ENCODE measurements at places on chromosomes 6 and 20.
A peak's percentile ranks its signal among the peaks of the same experiment; 100 is the strongest.

DNA sequence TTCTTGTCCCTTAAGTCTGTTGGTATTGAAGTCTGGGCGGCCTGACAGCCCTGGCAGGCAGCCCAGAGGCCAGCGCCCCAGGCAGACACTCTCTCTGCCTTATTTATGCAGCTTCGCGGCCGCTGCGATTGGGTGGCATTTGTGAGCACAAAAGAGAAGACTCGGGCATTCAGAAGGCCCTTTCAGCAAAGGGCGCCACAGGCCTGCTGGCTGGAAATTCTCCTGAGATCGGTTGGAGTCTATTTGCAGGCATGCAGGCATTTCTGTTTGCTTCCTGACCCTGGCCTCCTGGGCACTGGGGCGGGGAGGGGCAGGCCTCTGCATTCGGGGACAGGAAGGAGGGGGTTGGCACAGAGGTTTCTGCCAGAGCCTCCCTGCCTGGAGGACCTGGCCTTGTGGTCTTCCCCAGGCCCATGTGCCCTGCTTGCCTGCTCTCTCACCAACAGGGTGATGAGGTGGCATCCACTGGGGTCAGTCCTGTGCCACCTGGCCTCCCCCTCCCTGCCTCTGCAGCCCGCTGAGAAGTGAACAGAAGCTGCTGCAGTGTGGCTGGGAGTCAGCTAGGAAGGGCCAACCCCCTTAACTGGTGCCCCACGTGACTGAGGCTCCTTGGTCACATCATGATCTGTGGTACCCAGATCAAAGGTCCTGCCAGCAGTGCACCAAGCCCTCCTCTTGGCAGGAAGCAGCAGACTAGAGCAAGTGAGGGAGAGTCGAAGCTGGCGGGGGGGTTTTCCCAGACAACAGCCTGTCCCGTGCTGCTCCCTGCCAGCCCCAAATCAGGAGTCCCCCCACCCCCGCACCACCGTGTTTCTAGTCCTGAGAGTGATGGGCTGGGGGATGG, 16.6 kb upstream of the CCDC167 start:
- peak; percentile 73 for DNase-seq

DNA sequence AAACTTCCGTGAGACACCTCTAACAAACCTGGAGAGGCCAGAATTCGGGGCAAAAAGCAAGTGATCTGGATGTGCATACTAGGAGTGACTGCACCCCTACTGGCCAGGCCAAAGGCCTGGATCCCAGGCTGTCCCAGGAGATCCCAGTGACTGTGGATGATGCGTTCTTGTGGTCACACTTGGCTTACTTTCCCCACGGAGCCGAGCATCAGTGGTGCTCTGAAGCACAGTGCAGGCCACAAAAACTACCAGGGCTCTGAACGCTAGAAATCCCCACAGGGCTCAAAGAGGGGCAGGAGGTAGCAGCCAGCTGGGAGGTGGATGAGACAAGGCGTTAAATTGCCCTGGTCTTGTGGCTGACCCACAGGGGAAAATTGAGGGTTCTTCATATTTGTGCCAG, 7.1 kb downstream of the TRIM26 start:
- no peak for DNase-seq

DNA sequence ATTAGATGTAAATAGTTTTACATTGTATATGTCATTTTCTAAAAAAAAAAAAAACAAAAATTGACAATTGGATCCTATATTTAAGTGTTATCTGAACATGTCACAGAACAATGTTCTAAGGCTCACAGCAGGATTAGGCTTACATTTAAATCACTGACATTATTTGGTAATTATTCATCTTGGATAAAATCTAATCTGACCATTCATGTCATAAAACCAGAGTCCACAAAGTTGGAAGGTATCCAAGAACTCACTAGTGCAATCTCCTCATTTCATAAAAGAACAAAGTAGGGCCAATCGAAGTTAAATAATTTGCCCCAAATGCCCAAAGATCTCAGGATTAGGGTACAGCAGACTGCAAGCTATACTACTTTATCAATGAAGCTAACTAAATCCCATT, 73.0 kb downstream of the PDSS2 start:
- no peak for DNase-seq

DNA sequence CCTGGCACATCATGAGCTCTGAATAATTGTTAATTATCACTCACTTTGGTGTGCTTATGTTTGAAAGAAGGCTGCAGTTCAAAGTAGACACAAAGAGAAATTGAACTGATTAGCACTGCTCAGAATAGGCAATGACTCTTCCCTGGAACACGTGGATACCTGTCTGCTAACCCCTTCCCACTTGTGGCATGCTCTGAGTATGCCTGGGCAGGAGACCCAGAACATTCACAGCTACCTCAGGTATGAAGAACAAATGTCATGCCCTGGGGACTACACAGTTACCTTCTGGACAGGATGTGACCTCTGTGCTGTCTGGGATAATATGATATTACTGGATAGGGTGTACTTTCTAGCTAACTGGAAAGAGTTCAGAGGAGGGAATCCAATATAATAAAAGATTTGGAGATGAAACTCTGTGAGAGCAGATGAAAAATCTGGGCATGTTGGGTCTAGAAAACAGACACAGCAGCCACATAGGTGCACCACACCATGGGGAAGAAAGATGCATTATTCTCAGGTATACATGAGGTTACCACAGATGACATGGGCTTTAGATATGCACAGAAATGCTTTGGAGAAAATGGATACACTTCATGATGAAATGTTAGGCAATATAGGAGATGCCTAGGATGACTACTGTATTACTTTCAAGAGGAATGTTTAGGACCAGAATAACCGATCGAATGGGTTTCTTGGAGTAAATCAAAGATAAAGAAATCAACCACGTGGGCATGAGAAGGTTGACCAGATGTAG, 324.2 kb upstream of the PREP start:
- DNase-seq, result no peak

DNA sequence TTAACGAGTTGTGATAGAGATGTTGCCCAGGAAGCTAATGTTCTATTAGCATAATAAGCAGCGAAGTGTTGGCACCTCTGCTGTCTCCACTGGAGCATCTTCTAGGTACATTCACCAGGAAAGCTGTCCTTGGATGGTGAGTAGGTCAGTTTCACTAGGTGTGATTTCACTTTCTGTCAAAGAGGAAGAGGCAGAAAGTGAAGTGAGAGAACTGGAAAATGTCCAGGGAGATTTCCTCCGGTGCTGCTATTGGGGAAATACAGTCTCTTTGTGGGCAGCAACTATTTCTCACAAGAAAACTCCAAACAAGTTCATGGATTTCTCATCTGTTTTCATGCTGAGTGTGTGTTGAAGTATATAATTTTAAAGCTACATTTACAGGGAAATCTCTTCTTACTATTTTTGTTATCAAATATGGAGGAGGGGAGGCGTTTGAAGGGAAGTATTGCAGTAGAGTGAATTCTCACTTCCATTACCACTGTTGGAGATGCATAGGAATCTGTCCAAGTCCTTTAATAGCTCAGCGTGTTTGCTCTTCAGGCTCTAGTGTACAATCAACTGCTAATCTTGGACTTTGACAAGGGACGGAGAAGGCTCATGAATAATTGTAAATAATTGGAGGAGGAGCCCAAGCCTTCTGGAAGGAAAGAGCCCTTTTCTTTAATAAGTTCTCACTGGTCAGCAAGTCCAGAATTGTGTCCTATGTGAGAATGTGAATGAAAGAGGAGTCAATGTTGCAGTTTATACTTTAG, 16.1 kb upstream of the TSBP1 start:
- no peak for DNase-seq

DNA sequence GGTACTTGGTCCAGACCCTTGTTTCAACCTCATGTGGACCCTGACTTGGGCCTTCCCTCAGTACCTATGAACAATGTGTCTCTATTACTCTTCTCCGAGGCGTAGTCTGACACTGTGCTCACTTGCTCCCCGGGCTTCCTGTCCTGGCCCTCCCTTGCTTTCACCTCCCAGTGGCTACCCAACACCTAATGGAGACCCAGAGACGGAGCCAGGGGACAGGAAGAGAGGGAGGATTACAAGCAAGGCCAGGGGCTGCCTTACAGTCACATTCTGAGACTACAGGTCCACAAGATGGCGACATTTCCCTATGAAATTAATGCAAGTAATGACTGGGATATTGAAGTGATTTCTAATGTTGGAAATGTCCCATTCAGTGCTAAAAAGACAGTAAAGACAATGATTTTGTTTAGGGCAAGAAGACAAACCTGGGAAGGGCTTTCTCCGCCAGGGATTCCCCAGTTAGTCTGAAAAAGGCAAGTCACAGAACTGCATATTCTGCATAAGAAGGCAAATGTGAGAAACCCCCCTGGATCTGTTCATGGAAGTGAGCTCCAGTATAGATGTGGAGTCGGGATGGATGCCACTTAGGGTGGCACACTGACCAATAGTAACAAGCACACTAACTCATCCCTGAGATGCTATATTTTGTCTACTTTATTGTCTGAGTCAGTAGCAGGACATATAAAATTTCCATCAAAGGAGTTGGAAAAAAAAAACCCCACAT, 44.0 kb upstream of the ZBTB24 start:
- DNase-seq, result peak; percentile 78

DNA sequence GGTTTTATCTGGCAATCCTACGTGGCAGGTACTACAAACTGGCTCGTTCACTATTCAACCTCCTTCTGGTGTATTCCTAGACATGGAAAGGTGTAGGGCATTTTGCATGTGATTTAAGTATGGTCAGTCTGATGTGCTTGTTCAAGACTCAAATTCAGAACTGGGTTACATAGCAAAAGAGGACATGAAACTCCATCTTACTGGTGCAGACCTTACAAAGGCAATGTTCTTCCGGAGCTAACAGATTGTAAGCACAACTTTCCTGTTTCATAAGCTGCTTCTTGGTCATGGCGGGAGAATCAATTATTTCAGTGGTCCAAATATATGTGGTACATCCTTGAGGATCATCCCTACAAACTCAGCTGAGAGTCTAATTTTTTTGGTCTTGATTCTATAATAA, 703.4 kb downstream of the EPM2A start:
- DNase-seq, result no peak

- DNase-seq, result no peak
Measured at GRCh38 chr6:119226089-119226488, 123.5 kb downstream of the MAN1A1 start.

DNA sequence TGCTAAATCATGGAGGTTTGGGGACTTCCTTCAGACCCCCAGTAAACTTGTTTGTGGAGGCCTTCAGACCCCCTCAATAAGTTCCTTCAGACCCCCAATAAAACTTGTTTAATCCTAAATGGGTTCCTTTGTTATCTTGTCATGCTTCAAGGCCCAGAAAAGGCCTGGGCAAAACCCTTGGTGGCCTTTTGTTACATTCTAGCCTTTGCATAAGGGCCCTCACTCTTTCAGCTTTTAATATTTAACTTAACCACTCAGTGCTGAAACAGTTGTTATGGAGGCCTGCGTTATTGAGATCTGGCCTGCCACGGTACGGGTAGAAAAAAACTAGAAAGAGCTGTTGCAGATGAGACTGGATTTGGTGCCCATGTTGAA, 4.3 kb upstream of the DYNLRB1 start:
- DNase-seq, result no peak

GRCh38 chr6:146595972-146596731, 2.6 kb upstream of the ADGB start:
- DNase-seq, result no peak

All from COLO829 (cell line).